CD4-positive, alpha-beta T cell (primary cell): ENCODE measurements at places on chromosomes 16 and 17.

GRCh38 chr17:77311371-77311981 lies 170.7 kb downstream of the SEC14L1 start:
- no peak for DNase-seq

- DNase-seq = no peak
Observed at GRCh38 chr17:4901108-4901647, 1.7 kb downstream of the CHRNE start.

DNA sequence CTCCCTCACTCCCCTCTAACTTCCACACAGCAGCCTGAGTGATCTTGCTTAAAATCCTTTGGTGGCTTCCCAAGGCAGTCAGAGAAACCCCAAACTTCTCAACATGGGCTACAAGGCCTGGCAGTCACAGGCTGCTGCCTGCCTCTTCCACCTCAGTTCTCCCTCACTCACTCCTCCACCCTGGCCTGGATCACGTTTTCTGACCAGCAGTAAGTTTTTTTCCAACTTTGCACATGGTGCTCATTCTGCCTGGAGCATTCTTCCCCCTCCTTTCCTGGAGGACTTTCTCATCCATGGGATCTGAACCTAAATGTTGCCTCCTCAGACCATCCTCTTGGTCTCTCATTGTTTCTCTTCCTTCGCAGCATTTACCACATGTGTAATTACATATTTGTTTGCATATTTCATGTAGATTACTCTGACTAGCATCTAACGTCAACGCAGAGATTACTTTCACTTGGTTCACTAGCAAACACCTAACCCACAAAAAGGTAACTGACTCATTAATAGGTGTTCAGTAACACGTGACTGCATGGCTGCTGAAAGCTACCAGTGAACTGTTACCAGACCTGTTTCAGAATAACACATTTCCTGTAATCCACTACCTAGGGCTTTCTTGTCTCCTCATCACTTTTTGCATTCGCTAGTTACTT lies 17.1 kb downstream of the GNA13 start:
- DNase-seq = peak; percentile 41

GRCh38 chr16:426906-427249 lies 1.4 kb downstream of the RAB11FIP3 start:
- DNase-seq = no peak

DNA sequence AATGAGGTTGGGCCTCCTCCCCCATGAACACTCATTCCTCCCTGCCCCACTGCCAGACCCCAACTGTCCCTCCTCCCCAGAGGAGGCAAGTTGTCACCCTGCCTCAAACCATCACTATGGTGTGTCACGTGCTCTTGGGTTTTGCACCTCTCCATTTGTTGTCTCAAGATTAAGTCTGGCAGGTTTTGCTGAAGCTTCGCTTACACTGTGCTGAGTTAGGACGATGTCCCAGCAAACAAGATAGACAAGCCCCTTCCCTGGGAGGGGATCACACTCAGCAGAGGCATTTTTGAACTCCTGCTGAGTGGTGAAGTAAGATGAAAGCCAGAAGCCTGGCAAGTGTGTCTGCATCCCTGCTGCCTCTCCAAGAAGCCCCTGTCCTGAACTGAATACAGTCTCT lies 78.3 kb downstream of the CBLN1 start:
- no peak for DNase-seq

GRCh38 chr17:879546-880442 lies 97.6 kb downstream of the MRM3 start:
- DNase-seq = peak; percentile 68

DNA sequence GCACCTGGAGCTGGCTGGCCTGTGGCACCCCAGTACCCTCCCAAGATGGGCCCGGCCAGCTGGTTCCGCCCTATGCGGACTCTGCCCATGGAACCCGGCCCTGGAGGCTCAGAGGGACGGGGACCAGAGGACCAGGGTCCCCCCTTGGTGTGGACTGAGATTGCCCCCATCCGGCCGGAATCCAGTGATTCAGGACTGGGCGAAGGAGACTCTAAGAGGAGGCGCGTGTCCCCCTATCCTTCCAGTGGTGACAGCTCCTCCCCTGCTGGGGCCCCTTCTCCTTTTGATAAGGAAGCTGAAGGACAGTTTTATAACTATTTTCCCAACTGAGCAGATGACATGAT lies 12.0 kb downstream of the TBX21 start:
- no peak for DNase-seq

DNA sequence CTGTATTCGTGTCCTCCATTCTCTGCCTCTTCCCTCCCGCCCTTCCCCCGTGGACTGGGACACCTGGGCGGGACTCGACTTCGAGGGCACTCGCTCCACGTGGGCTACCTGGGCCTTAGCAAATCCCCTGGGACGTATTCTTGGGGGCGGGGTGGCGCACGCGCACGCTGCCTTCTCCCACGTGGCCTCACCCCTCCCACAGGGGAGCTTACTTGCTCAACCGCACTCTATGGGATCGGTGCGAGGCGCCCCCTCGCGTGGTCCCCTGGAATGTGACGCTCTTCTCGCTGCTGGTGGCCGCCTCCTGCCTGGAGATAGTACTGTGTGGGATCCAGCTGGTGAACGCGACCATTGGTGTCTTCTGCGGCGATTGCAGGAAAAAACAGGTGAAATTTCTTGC lies 3.5 kb downstream of the VMO1 start:
- no peak for DNase-seq

DNA sequence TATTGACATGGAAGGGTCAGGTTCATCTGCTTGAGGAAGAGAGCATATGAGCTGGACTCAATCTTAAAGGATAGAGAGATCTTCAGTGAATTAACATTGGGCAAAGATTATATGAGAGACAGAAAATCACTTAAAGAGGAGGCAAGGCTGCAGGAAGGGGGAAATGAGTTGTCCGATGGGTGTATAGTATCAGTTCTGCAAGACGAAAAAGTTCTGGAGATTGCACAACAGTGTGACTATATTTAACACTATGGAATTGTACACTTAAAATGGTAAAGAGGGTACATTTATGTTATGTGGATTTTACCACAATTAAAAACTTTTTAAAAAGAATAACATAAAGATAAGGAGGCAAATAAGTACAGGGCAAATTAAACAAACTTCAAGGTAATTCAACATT lies 80.7 kb downstream of the HELZ start:
- DNase-seq = no peak

GRCh38 chr17:28421787-28422305 lies 15.8 kb upstream of the SLC46A1 start:
- DNase-seq = no peak

GRCh38 chr17:81821603-81822311 lies 11.3 kb downstream of the MCRIP1 start:
- DNase-seq = no peak

GRCh38 chr17:75689441-75689873 lies 22.3 kb downstream of the SAP30BP start:
- peak; percentile 76 for DNase-seq

GRCh38 chr17:50186661-50187393 lies 14.6 kb downstream of the COL1A1 start:
- DNase-seq = no peak

- no peak for DNase-seq
Observed at GRCh38 chr17:68682903-68683302, 81.7 kb upstream of the FAM20A start.

DNA sequence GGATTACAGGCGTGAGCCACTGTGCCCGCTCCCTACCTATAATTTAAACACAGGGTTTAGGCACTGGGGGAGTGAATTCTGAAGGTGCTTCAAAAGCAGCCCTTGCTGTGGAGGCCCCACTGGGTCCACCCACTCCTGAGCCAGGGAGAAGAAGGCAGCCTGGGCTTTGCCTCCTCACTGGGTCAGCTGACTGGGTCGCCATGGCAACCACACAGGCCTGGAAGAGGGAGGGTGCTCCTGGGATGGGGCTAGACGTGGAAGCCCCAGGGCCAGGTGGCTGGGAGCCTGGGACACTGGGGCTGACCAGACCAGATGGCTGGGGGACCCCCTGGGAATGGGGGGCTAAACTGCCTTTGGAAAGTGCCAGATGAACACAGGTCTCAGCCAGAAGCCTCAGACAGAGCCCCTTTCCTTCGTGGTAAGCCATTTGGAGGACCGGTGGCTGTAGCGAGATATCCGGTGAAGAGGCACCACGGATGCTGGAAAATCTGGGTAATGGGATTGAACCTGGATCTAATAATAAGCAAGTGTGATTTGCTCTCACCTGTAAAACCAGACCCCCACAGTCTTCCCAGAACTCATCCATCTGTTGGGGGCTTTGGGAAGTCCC lies 32.9 kb downstream of the TRARG1 start:
- no peak for DNase-seq

GRCh38 chr16:19115148-19116021 lies 1.6 kb downstream of the ITPRIPL2 start:
- DNase-seq = no peak

DNA sequence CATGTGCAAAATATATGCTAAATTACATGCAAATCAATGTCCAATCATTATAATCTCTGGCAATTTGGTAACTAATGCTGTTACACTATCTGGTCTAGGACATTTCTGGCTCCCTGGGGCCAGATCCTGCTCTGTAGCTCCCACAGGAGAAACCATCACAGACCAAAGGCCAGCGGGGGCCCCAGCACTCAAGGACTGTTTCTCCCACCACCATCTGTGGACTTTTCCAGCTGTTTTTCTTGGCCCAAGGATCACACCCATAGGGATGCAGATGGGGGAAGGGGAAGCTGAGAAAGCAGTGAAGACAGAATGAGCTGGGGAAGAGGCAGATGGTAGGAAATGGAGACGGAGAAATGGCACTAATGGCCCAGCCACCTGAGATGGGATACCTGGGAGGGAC lies at the start of gene HIGD1B:
Gene HIGD1B (plus strand): TSS at position 298 of the 400 bp plus-strand sequence. CDS start 270 bp downstream, outside the sequence.
- no peak for DNase-seq

- DNase-seq = no peak
Observed at GRCh38 chr16:13803974-13804373, 116.0 kb upstream of the ERCC4 start.

GRCh38 chr16:14672403-14672971 lies 21.6 kb downstream of the PLA2G10 start:
- DNase-seq = no peak

DNA sequence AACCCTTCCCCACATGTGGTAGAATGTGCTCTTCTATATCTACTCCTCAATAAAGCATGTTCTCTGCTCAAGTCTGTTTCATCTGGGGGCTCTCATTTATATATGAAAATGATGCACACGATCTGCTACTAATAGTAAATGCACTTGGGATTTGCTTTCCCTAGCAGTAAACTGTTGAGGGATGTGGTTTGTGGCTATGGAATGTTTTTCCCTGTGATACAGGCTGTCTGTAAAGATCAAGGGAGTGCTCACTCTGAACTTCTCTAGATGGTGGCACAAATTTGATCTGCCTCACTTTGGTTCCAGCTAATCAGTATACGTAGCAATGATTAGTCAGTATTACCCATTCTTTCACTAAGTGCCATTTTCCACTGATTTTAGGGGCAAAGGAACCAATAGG lies 18.8 kb downstream of the TAC4 start:
- DNase-seq = no peak

DNA sequence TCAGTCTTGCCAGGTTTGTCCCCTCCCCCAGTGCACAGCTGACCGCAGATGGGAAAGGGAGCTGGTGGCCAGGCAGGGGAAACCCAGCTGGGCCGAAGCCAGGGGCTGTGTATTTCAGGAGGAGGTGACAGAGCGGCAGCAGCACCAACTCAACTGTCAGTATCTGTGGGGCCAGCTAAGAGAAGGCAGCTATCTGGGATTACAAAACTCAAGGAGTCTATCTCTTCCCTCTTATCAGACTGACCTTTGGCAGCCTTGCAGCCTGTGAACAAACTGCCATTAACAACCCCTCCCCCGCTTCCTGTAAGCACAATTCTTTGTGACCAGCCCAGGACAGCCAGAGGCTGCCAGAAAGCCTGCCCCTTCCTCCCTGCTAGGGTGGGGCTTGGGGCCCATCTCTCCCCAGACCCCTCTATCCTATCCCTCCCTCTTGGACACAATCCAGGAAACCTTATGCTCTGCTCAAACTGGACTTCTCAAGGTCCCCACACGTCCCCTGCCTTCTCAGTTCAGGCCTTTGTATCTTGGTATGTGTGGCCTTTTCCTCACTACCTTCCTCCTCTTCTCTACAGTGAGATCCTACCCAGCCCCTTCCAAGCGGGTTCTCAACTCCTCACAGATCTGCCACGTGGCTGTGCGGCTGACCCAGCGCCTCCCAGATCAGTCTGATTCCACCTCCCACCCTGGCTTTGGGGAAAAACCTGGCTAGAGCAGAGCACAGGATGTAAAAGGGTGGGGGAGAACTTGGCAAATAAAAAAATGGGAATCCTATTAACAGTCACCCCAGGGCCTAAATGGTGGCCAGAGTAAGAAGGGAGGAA lies 10.5 kb downstream of the ST3GAL2 start:
- DNase-seq = no peak

GRCh38 chr16:17450291-17450690 lies 20.5 kb downstream of the XYLT1 start:
- no peak for DNase-seq

- DNase-seq = no peak
Observed at GRCh38 chr16:11870399-11870798, 19.1 kb upstream of the RSL1D1 start.

- DNase-seq = no peak
Observed at GRCh38 chr16:1518626-1519135, 14.8 kb upstream of the TMEM204 start.

GRCh38 chr17:82373731-82374625 lies 2.4 kb downstream of the UTS2R start:
- no peak for DNase-seq
